ENCODE measurements at places on chromosomes 6 and 20.

DNA sequence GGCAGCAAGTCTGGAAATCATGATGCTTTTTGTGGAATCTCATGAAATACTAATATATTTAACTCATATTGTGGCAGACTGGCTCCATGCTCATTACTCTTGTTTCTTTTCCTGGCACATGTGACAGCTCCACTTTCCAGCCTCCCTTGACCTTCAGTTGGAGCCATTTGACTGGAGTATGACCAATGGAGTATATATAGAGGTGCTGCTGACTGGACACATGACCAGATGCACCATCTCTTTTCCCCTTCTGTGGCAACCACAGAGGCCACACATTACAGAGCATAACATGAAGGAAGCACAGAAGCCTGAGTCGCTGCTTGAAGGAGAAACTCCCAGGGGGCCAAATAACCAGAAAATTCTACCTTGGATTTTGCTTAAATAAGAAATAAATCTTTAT lies 77.4 kb downstream of the MKKS start:
- DNase-seq, result no peak

- DNase-seq, result no peak
Observed at GRCh38 chr20:13333036-13333435, 112.0 kb downstream of the ISM1 start.

DNA sequence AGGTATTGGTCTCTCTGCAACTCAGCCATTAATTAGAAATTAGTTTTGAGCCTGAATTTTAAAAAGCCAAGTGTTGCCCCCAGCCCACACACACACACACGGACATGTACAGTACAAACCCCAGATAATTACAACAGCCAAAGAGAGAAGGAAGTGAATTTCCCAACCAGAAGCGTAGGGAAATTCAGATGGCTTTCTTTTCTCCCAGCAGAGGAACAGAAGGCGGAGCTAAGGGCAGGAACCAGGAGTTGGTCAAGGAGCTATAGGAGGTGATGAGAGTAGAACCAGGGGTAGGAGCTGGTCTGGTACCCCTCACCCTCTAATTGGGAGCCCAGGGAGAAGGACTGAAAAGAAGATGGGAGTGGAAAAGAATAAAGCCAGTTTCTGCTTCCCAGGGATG lies 3.9 kb upstream of the ZBTB9 start:
- DNase-seq, result no peak

DNA sequence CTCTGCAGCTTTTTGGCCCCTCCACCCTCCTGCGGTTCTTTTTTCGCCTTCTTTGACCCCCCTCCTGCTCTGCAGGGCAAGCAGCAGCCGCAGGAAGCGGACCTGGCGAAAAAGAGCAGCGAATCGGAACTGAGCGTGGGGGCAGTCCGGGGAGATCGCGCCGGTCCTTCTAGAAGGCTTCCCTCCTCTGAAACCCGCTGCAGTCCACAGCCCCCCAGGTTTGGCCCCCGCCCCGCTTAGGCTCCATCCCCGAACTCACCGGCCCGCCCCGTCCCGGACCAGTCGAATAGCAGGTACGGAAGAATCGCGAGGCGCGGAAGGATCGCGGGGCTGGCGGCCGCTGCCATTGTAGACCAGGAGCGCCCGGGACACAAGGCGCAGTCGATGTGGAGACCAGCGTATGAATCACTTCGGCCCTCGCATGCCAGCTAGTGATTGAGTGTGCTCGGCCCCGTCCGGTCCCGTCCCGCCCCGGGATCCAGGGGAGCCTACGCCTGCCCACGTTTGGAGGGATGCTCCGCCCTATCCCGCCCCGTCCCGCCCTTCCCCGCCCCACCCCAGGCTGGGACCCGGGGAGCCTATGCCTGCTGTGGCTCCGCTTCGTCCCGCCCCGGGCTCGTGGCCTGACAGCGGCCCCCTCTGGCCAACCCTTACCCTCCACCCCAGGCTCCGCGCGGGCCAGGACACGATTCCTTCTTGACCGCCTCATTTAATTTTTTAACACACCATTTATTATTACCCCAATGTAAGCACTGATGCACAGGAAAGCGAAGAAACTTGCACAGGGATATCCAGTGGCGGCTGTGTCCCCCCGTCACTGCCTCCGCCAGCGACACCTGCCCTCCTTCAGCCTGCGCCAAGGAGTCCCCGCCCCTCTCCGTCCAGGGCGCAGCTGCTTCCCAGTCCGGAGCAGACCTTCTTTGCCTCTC lies at the start of gene ULBP3:
TSS of gene ULBP3 (minus strand) at position 402 of the 929 bp plus-strand sequence. CDS start at position 347, 55 bp downstream.
- DNase-seq, result peak; percentile 49

GRCh38 chr6:82616386-82617028 lies 252.9 kb downstream of the TPBG start:
- no peak for DNase-seq

DNA sequence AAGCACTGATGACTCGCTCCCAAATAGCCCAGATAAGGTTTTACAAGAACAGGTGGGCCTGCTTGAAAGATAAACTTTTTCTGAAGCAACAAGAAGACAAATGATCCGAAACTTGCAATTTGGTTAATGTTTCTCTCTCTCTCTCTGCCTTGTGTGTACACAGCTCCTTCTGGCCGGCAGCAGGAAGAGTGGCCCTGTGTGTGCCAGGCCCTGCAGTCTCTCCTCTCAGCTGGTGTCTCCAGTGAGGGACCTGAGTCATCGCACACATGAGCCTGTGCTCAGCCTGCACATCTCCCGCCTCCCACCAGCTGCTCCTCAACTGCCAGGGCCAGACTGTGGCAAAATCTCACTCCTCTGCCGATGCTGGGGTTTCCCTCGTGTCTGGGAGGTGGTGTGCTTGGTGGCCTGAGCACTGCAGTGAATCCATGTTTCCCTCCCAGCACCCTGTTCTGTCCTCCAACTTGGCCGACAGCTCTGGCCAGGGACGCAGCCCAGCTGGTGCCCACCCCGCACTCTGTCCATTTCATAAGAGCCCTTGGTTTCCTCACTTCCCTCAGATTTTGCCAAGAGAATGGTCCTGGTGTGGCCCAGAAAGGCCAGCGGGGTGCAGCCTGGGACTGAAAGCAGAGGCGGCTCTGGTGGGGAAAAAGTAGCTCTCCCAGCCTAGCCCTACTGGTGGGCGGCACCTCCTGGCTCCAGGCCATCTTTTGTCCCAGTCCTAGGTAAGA lies 49.4 kb downstream of the ERMARD start:
- DNase-seq, result peak; percentile 74

DNA sequence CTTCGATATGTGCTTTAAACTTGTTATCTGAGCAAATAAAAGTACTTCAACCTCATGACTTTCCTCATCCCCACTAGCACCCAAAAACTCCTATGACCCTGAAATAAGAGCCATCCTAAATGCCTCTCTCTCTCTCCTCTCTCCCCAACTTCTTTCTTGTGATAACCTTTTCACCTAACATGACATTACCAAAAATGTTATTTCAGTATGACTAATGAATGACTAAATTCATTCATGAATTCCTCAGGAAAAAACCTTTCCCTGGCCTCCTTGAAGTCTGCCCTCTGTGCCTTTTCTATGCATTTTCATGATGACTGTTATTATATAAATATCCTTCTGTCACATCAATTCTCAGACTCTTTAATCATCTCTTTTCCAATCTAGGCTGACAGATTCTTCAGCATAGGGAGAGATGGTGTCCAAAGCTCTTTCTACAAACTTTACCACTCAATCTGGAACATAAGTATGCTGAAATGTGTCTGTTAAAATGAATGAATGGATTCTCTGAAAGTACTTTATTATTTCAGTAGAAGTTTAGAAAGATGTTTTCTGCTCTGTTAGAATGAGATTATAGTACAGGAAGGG lies 114.3 kb upstream of the GGTLC1 start:
- DNase-seq, result no peak

- no peak for DNase-seq
Observed at GRCh38 chr20:17661121-17661744, 20.8 kb downstream of the RRBP1 start.

DNA sequence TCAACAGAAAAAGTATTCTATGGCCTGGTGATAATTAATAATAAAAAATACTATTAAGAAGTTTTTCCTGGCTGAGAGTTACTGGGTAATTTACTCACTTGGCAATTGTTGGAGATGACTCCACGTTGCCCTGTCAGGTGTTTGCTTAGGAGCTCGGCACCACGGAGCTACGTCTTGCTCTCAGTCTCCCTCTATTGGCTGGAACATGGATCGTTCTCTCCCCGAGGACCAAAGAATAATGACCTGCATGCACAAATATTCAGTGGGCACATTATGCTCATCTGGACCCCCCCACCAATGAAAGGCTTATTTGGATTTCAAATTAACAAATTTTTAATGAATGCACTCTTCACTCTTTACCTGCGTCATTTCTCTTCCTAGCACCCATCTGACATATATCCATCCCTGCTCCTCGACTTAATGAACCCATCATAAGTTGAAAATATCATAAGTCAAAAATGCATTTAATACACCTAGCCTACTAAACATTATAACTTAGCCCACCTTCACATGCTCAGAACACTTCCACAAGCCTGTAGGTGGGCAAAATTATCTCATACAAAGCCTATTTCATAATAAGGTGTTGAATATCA lies 71.0 kb upstream of the CD83 start:
- DNase-seq, result no peak

DNA sequence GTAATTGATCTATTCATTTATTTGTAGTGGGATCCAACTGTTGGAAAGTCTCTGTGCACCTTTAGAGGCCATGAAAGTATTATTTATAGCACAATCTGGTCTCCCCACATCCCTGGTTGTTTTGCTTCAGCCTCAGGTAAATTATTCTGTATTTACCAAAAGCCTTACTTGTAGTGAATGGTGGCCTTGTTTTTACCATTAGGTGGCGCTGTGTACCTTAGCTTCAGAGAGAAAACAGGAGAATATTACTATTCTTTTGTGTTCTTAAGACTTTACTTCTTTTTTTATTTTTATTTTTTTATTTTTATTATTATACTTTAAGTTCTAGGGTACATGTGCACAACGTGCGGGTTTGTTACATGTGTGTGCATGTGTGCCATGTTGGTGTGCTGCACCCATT lies 23.7 kb downstream of the PEX7 start:
- DNase-seq, result no peak

DNA sequence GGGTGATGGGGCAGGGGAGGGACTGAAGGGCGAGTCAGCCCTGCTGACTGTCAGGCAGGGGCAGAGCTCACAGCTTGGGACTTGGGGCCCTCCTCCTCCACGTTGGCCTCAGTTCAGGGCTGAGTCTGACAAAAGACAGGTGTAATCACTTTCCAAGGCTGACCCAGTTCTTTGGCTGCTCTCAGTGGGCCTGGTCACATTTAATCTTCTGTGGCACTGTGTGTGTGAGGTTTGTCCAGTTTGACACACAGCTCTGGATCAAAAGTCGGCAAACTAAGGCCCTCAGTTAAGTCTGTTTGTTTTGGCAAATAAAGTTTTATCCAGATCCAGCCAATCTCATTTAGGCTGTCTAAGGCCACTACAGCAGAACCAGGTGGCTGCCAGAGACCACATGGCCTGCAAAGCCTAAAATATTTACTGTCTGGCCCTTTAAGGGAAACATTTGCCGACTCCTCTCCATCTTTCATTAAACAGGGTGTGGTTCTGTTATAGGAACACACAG lies 5.1 kb upstream of the MAP1LC3A start:
- DNase-seq, result no peak

DNA sequence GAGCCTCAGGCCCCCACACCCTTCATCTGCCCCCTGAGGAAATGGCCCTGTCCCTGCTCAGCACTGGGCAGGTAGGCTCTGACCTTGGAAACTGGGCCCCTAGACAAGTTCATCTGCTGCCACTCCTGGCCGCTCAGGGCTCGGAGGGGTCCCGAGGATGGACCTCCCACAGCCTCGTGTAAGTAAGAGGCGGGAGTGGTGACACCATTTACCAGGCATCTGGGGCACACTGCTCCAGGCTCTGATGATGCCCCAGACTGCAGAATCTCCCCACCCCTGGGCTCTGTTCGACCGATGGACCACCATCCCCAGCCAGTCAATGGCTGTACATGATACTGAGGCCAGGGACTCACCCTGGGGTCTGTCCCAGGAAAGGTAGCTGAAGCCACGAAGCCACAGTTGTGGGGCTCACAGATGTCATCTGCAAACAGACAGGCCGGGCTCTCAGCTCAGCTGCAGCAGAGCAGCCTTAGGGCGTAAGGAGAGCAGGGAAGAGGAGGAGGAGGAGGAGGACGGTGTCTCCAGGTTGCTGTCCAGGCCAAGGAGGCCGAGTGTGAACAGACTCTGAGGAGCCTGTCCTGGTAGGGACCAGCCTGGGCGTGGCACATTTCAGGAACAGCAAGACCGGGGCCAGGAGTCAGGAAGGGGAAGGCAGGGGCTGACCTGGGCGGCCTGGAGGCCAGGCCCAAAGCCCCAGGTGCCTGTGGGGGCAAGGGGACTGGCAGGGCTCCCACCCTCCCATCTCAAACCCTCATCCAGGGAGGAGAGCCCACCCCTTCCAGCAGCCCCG lies 300.4 kb downstream of the TAF4 start:
- no peak for DNase-seq

- DNase-seq, result no peak
Observed at GRCh38 chr6:13838616-13839015, 24.3 kb upstream of the MCUR1 start.

- peak; percentile 82 for DNase-seq
Observed at GRCh38 chr6:18264219-18264922, at the start of gene DEK. Gene DEK, minus strand, starts transcription at chr6:18264530. Its CDS starts 543 bp downstream, at chr6:18263987.

- no peak for DNase-seq
Observed at GRCh38 chr6:74282143-74282689, 586.2 kb downstream of the CD109 start.

- DNase-seq, result no peak
Observed at GRCh38 chr6:100105138-100105537, 111.1 kb upstream of the MCHR2 start.

- DNase-seq, result no peak
Observed at GRCh38 chr6:20217891-20218290, 5.6 kb upstream of the MBOAT1 start.

DNA sequence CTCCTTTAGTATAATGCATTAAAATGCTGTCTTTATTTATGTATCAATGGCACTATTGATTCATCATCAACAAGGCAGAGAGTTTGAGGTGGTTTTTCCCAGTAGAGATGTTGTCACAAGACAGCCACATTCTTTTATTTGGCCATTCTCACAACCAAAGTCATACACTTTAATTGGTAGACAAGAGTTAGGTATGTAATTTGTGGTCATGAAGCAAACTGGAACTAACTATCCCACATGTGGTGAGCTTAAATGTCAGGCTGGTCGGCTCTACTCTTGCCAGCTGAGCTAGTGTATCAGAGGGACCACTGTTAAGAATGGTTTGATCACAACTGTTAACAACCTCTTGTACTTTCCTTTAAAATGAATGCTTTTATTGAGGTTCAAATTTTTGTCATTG lies 714.6 kb downstream of the CD109 start:
- no peak for DNase-seq

DNA sequence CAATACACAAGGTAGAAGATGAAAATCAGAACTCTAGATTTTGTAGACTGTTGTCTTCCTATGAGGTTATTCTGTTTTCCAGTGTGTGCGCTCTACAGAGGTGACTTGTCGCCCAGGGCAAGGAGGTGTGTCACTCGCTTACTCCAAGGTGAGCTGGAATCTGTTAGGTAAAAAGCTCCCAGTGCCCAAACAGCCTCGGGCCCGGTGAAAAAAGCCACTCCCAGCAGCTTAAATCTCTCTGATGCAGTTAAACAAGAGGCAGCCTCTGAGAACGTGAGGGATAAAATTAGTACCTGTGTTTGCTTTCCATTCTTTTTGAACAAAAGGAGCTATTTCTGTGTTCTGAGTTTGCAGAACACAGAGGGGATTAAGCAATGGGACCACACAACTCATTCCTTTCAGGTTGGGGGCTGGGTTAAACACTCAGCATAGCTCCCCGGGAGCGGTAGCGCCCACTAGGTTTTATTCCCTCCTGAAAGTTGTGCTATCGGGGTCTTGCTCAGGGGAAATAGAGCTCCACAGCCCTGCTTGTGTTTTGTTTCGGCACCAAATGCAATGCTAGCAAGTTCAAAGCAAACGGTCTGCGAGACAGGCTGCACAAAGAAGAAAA lies 181.2 kb downstream of the FOXA2 start:
- no peak for DNase-seq

- no peak for DNase-seq
Observed at GRCh38 chr6:2848851-2849250, 7.2 kb upstream of the SERPINB1 start.
